ENCODE measurements at places on chromosomes 1 and 21. TPM values are rescaled to one million over a fixed set of nuclear protein-coding genes. Genes with fewer than 3 reads are reported as not detected.

TAGLN2 gene
- 941 TPM for total RNA-seq

HRNR gene
- not detected for total RNA-seq

MACO1 gene
- 9.2 TPM for total RNA-seq

MAP3K21 gene
- total RNA-seq = 10.5 TPM

DHRS3 gene
- 42.4 TPM for total RNA-seq
